Left renal pelvis (tissue), 4 donors: ENCODE measurements at places on chromosomes 1 and 21. TPM values are rescaled to one million over a fixed set of nuclear protein-coding genes. Genes with fewer than 3 reads are reported as not detected.

PPIH gene
- polyA plus RNA-seq, result 56.5 TPM

GRCh38 chr1:1431845-1432273 is 3.6 kb upstream of the VWA1 start:
- no peak for DNase-seq

GRCh38 chr21:31498985-31499384 is 154.9 kb upstream of the TIAM1 start:
- no peak for DNase-seq

DNA sequence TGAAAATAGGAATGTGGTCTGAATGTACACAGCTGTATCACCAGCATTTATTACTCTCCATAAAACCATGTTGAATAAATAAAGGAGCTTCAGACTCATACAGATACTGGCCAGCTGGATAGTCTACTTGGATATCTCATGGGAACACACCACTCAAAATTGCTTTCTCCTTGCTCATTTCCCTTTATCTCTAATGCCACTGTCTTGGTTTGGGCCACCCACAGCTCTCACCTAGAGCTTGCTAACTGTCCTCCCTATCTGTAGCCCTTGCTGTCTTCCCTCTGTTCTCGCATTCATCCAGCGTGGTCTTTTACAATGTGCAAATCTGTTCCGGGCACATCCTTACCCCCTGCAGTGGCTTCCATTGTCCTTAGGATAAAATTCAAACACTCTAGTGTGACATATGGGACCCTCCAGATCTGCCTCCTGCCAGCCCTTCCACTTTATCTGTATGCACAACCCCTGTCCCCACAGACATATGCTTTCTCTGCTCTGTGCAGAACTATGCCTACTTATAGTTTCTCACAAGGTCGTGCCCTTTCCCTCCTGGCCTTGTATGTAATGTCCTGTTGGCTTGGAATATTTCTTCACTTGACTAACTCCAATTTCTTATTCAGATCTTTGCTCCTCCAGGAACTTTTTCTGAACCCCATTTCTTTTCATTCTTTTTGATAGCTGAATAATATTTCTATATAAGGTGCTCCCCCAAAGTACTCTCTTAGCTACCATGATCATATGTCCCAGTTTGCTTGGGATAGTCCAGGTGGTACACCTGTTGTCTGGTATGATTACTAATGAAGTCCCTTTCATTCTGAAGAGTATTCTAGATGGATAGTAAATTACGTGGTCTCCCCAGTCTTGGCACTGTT is 2.9 kb downstream of the FLVCR1 start:
- no peak for DNase-seq

GRCh38 chr1:63428815-63429214 is 61.4 kb downstream of the ALG6 start:
- DNase-seq, result no peak

PTPN7 gene
- 0.69 TPM for polyA plus RNA-seq

GRCh38 chr1:2334883-2335534 is 56.3 kb downstream of the MORN1 start:
- no peak for DNase-seq

DNA sequence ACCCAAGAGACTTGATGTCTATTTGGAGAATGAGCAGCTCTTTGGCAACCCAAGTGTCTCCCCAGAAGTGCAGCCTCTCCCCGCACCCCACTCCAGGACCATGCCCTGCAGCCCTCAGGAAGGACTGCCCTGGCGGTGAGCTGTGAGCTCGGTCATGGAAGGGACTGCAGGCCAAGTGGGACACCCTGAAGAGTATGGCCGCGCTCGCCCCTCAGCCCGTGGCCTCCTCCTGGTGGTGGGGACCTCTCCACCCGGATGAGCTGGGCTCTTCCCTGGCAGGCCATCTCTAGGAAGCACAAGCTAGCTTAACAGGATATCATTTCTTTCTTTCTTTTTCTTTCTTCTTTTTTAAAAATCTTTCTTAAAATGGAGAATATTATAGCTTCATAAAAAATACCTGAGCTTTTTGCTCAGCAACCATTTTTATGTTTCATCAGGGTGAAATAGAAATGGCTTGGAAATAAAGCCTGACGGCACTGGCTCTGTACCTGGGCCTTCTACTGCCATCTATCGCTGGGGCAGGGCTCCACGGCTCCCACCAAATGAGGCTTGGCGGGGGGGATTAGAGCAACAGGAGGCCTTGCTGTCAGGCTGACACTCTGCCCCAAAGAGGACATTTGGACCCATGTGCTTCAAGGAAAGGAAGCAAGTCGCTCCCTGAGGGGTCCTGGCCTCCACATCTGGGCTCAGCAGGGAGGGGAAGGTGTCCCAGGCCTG is 296.2 kb upstream of the VAMP3 start:
- no peak for DNase-seq

GRCh38 chr1:193463326-193463932 is 277.0 kb upstream of the B3GALT2 start:
- no peak for DNase-seq

RTCA gene
- polyA plus RNA-seq, result 33.6 TPM

SPSB1 gene
- 11.9 TPM for polyA plus RNA-seq

BARHL2 gene
- not detected for polyA plus RNA-seq

CD1D gene
- 6.7 TPM for polyA plus RNA-seq

- DNase-seq, result no peak
Measured at GRCh38 chr21:31766899-31767298, 35.0 kb upstream of the SCAF4 start.

- no peak for DNase-seq
Measured at GRCh38 chr1:100184536-100184935, 6.5 kb upstream of the LRRC39 start.

DNA sequence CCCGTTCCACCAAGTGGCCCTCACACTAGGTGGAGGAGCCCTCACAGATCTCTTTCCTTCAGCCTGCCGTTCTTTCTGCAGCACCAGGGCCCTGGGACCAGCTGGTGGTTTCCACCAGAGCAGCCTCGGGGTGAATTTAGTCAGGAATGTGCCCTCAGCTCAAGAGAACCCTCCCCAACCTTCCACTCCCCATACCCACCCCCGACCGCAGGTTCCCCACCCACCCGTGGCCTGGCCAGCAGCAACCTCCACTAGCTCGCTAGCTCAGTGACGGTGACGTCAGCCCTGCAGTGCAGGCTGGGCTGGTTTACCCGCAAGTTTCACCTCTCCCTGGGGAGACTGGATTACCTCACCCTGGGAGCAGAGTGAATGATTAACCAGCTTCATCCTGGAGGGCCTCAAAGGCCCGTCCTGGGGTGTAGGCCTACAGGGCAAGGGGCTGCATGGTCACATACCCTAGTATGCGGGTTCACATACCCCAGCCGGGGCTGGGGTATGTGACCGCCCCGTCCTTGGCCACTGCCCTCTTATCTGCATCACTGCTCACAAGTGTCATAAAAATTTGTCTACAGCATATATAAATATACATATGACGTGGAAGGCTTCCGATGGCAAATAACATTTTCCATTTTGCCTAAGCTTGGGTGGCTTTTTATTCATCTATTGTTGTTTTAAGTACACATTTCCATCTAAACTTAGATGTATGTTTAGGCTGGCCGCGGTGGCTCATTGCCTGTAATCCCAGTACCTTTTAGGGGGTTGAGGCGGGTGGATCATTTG is 24.5 kb downstream of the ELF3 start:
- DNase-seq, result peak; percentile 82

UTS2 gene
- not detected for polyA plus RNA-seq

- DNase-seq, result no peak
Measured at GRCh38 chr1:40932006-40932405, 47.5 kb upstream of the CTPS1 start.

- no peak for DNase-seq
Measured at GRCh38 chr1:6800745-6801144, 15.5 kb downstream of the CAMTA1 start.

- DNase-seq, result no peak
Measured at GRCh38 chr1:24584171-24584647, 28.3 kb downstream of the NCMAP start.

DNA sequence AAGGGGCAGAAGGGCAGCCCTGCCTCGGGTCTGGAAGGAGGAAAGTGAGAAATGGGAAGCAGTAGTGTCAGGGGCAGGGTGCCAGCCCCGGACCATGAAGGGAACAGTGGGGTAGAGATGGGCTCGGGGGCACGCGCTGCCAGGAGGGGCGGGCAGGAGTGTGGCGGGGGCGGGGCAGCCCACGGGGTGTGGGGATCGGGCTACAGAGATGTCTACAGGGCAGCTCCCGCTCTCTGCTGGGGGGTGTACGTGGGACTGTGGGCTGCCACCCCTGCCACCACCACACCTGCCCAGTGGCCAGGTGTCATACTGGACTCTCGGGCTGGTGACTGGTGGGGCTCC is 7.4 kb downstream of the ARHGEF16 start:
- no peak for DNase-seq

DNA sequence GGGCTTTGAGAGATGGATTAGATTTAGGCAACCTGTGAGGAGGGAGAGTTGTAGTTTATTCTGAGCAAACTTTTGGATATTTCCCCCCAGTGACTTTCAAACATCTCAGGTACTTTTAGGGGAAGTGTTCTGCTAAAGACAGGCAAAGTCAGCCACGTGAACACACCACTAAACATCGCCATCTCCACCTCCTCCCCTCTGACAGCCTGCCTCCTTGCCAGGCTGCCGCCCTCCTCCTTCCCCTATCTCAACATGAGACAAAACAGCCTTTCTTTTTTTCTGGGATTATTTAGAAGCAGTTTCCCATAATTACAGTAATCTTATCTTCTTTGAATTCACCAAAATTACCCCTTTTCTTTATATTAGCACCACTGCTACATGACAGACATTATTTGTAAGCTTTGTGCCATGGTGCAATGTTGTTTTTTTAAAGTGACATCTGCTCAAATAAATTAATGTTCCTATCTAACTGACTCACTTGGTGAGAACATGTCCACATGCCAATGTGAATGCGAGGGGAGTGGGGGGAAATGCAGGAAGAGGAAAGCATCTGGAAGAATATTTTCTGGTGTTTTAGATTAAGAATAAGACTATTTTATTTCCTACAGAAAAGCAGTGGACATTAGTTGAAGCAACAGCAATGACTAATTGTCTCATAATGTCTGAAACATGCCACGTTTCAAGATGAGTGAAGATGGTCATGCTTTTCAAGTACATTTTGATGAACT is 147.8 kb upstream of the ATP1B1 start:
- no peak for DNase-seq
